Nucleus accumbens (tissue), 56 donors: ENCODE measurements at places on chromosomes 1 and 21.
A peak's percentile ranks its signal among the peaks of the same experiment; 100 is the strongest.

DNA sequence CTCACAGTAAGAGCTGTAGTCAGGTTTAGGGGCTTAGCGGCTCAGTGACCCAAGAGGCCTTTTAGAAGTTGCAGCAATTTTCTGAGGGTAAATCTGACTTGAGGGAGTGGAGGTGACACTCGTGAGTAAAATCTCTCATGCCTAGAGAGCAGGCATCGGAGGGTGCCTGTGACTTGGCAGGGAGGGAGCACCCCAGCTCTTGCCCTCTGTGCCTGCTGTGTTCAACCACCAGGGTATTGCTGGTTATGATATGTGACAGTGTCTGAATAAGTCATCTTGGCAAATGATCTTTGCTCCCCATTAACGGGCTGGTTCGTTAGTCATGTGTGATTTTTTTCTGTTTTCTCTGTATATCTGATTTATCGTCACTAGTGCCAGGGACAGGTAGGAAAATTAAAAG is 5.9 kb downstream of the MAN1C1 start:
- no peak for DNase-seq

- DNase-seq = no peak
Measured at GRCh38 chr1:55650444-55650843, 435.3 kb upstream of the USP24 start.

DNA sequence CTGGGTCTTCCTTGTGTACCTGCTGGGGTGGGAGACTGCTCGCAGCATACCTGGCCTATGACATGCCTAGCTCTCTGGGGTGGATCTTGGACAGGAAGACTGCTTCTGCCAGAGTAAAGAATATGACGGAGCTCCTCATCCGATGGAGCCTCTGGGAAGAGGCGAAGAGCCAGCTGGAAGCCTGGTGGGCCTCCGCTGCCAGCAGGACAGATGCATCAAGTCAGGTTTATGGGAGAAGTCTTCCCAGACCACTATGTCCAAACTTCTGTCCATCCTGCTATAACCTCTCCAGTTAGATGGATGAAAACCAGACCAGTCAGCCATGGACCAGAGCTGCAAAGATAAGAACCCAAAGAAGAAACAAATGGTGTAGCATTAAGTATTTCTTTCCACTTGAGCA is 27.7 kb upstream of the NGF start:
- no peak for DNase-seq

DNA sequence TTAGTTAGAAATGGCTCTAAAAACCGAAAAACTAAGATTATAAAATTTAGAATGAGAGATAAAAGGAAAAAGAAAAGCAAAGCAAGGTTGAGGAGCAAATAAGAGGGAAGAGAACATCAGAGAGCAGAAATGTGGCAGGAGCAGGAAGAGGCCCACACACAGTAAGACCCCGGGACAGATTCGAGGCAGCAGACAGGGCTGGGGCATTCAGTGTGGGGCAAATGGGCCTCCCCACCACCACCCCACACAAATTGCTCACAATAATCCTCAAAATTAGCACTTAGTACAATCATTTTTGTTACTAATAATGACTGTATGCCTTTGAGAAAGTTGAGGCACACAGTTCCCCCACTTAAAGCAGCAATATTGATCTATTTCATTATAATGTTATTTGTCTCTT is 17.1 kb upstream of the SLC44A3 start:
- DNase-seq = no peak

- no peak for DNase-seq
Measured at GRCh38 chr1:111541721-111542120, 38.3 kb upstream of the ADORA3 start.

DNA sequence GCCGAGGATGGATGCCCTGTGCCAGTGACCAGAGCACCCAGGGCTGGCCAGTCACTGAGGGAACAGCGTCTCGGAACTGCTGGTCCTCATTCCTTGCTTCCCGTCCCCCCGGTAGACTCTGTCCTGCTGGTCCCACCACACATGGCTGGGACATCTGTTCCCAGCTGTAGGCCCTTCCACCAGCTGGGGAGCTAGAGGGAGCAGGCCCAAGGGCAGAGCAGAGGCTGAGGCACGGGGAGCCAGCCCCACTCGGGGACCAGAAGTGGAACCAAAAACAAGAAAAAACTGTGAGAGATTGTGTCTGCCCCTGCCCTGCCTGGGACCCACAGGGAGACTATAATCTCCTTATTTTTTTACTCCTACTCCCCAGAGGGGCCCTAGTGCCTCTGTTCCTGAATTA is 23.8 kb downstream of the ATP8B2 start:
- DNase-seq = no peak

GRCh38 chr1:166827426-166827825 is 11.8 kb upstream of the POGK start:
- DNase-seq = no peak

GRCh38 chr1:201539561-201540431 is 869 bp downstream of the NAV1 start:
- DNase-seq = peak; percentile 80

- DNase-seq = no peak
Measured at GRCh38 chr1:14181191-14181795, 417.2 kb upstream of the KAZN start.

DNA sequence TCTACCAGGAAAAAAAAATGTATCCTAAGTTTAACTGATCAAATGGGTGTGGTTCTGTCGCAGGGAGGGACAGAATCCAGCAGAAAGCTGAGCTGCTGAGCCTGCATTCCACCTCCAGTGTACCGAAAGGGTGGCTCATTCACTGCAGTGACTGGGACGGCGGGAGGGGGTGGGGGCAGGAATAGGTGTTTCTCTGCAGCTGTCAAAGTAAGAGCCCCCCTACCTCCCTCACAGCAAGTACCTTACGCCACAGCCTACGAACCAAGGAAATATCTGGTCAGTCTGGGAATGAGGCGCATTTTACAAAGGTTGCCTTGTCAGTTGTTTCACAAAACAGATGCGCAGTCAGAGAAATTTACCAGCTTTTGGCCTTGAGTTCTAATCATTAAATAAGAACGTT is 1.7 kb downstream of the S100B start:
- DNase-seq = no peak

- DNase-seq = no peak
Measured at GRCh38 chr21:29196670-29197191, 66.3 kb downstream of the MAP3K7CL start.

DNA sequence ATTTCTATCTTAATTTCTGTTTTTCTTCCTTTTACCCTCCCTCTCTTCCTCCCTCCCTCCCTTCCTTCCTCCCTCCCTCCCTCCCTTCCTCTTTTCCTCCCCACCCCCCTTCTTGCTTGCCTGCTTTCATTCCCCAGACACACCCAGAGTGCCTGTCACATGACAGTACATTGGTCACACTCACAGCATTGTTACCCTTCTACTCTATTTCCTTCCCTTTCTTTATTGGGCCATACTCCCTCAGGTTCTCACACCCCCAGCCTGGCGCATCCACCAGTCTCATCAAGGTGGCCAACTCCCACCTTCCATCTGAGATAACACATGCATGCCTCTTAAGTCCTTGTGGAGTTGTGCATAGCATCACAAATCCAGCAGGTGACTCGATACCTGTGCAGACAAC is 10.9 kb downstream of the TMPRSS3 start:
- no peak for DNase-seq

GRCh38 chr21:28226563-28226962 is 766.1 kb downstream of the LTN1 start:
- no peak for DNase-seq

- DNase-seq = no peak
Measured at GRCh38 chr21:35005560-35006224, 43.4 kb downstream of the RUNX1 start.

DNA sequence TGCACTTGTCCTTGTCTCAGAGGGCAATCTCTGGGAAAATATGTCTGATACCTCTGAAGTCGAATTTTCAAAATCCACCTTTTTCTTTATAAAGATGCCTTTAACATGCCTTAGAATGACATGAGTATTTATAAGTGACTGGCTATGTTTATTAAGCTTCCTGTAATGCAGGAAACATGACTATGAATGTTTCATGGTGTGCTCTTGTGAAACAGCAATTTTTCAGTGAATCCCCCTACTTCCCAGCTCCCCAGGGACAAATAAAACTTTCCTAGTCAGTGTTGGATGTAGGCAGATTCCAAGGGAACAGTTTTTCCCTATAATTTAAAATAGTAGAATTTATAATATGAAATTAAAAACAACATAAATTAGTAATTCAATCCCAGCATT is 437.0 kb downstream of the LMO4 start:
- no peak for DNase-seq
